CD4-positive, alpha-beta T cell treated with Interleukin-21 for 1 hour (primary cell): ENCODE measurements at places on chromosomes 3 and 15.

DNA sequence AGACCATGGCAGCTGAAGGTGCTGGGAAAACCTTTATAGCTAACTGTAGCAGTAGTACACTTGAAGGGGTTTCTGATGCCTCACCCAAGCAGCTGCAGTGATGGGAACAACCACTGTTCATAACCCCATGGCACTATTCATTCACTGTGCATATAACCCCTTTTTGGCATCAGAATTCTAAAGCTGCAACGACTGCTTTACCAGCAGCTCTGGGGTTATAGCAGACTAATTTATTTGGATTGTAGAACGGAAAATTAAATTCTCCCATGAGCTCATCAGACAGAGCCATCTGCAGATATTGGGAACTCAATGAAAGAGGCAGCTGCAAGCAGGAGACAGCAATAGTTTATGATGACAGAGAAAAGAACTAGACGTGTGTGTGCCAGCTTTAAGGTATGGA lies 28.6 kb downstream of the TFDP2 start:
- no peak for DNase-seq

- no peak for DNase-seq
Measured at GRCh38 chr15:25812073-25812472, 51.1 kb downstream of the ATP10A start.

DNA sequence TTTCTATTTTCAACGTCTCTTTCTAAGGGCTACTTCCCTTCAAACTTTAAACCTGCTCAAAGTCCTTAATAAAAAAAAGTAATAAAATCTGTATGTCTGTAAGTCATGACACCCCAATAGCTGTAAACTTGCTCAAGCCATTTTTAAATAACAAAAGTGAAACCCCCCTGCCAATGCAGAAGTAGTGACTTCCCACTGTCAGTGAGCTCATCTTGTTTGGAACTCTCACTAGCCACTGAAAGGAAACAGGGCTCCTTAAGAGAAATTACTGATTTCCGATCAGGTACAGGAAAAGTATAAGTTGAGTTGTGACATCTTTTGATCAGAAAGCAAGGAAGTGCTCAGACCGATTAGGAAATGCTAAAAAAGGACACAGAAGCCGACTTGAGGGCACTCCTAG lies 27.6 kb upstream of the GPR171 start:
- DNase-seq = peak; percentile 25

- no peak for DNase-seq
Measured at GRCh38 chr15:60682615-60683014, 203.7 kb upstream of the ICE2 start.

DNA sequence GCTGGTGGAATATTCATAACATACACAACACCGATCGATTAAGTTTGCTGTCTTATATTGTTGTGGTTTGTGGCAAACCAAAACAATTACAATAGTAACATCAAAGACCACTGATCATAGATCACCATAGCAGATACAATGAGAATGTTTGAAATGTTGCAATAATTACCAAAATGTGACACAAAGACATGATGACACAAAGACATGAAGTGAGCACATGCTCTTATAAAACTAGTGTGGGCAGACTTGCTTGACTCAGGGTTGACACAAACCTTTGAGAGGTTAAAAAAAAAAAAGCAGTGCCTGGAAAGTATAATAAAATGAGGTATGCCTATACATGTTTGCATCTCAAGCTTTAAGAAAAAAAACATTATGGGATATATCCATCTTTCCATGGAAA lies 130.3 kb downstream of the NR1I2 start:
- no peak for DNase-seq

DNA sequence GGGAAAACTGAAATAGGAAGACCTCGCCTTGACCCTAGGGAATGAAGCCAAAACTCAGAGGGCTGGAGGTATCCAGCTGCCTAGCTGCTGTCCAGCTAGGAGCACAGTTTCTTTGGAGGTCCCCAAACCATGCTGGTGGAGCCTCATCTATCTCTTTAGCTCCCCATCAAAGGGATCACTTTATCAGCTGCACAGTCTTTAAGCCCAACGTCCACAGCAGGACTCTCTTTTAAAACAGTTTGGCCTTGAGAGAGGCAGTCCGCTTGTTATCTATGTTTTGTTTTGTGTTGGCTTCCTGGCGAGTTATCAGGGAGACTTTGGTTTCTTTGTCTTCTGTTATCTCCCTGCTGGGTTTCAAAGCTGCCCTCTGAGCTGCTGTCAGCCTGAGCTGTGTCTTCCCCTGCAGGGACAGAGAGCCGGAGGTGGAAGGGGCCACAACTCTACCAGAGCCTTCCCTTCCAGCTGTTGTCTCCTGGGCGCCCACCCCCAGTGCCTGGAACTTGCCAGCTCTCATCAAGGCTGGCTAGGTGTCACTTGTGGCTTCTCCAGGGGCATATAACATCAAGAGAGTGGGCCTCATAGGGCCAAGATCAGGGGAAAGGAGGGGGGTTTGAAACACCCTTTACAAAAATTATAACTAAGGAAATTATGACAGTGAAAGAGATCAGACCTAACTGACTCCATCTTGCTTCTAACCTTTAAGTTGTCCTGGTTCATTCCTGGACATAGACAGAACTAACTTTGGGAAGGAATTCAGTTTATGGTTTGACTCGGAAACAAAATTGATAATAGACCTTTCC lies 61.4 kb upstream of the C15orf39 start:
- DNase-seq = no peak

GRCh38 chr15:39948817-39949216 lies 14.9 kb downstream of the EIF2AK4 start:
- DNase-seq = no peak

DNA sequence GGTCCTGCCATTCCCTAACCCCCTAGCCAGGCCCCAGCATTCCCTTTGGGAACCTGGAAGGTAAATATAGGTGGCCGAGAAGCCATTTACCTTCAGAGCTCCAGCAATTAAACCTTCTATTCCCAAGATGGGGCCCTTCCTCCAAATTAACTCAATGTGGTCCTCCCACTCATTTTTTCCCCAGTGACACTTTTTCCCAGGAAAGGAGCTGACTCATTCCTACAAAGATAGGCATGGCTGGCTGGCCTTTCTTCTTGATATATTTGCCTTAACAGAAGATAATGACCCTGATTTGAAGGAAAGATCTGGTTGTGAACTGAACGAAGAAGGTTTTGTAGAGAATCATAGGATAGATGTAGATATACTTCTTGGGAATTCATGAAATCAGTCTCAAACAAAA lies 279.0 kb upstream of the VEPH1 start:
- DNase-seq = no peak

DNA sequence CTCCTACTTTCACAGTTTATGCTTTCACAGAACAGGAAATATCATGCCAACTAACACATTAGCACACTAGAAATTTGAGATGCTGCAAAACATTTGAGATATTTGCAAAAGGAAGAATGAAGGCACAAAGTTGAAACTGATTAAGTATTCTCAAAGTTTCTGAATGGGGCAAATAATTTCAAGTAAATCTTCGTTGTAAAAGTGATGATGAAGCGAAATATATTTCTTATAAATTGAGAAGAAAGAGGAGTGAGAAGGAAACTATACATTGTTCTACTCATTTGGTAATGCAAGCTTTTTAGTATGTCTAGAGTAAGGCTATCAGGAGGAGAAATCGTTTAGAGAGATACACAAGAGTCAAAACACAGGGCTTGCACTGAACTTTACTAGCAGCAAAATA lies 24.3 kb upstream of the LSAMP start:
- DNase-seq = no peak

- no peak for DNase-seq
Measured at GRCh38 chr3:14252321-14253021, 73.9 kb downstream of the LSM3 start.

- no peak for DNase-seq
Measured at GRCh38 chr3:30440147-30440604, 166.2 kb upstream of the TGFBR2 start.
